ENCODE measurements at places on chromosomes 16 and 17.

- no peaks in the 10 kb centered on the region for H3K4me1 ChIP-seq
- no peaks in the 10 kb centered on the region for H3K27me3 ChIP-seq
These were observed 85.0 kb downstream of the C17orf58 start for GRCh38 chr17:67911059-67911782.

GRCh38 chr17:46176975-46177374 lies 16.3 kb downstream of the KANSL1 start:
- DNase-seq: no peak
- no peak overlapping the region for H3K4me3 ChIP-seq

DNA sequence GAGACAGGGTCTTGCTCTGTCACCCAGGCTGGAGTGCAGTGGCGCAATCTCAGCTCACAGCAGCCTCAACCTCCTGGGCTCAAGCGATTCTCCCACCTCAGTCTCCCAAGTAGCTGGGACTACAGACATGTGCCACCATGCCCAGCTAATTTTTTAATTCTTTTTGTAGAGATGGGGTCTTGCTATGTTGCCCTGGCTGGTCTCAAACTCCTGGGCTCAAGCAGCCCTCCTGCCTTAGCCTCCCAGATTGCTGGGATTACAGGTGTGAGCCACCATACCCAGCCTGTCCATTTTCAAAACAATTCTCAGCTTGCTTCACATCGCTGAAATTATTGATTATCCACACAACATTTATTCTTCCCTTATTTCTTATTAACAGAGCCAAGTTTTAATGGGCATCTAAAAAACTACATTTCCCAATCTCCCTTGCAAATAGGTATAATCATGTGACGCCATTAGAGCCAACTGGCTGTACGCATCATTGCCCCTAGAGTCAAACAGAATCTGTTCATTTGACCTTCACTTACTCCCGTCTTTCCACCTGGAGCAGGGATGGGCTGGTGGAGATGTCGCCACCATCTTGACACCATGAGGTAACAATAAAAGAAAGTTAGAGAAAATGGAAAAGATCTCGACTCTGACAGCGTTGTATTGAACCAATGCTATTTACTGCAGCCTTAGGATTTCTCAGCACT lies 148.0 kb upstream of the FOXF1 start:
- DNase-seq: no peak
- H3K4me1 ChIP-seq: no peaks in the 10 kb centered on the region
- H3K27ac ChIP-seq: no peak overlapping the region
- H3K36me3 ChIP-seq: no peaks in the 10 kb centered on the region
- H3K27me3 ChIP-seq: no peaks in the 10 kb centered on the region

DNA sequence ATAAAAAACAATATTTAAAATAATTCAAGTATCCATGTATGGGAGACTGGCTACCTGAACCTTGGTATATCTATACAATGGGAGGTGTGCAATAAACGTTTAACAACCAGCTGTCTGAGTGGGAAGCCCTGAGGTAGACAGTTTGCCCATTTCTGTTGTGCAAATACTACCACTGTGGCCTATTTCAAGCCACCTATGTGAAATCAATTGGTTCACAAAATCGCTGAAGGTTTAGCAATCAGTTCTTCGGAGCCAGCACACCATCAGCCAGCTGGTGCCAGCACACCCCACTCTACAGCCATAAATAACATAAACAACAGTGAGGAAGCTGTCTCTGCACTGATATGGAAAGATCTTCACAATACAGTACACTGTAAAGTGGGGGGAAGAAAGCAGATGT lies 46.7 kb upstream of the KDM8 start:
- H3K4me3 ChIP-seq: no peak overlapping the region
- H3K36me3 ChIP-seq: no peaks in the 10 kb centered on the region
- no peak for DNase-seq
- H3K4me1 ChIP-seq: no peaks in the 10 kb centered on the region

- H3K4me3 ChIP-seq: no peak overlapping the region
- DNase-seq: no peak
- H3K36me3 ChIP-seq: no peaks in the 10 kb centered on the region
- no peaks in the 10 kb centered on the region for H3K27me3 ChIP-seq
These were observed 78.3 kb downstream of the RPA1 start for GRCh38 chr17:1907909-1908698.

DNA sequence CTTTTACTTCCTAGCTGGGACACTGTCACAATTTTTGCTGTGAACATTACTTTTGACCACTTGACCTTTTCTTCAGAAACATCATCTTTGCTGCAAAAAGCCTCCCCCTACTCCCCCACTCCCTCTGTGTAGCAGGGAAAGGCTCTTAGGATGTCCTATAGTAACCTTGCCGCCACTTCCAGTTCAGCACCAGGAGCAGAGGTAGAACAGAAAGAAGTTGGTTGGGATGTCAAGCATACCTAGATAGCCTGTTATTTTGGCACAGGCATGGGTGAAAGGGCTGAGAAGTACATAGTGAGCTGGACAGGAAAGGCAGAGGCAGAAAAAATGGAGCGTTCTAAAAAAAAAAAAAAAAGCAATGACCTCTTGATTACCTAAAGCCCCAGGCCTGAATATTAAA lies 31.3 kb downstream of the SMIM36 start:
- no peak for DNase-seq
- H3K27ac ChIP-seq: no peak overlapping the region
- no peak overlapping the region for H3K4me3 ChIP-seq

GRCh38 chr17:75133001-75133400 lies 1.5 kb upstream of the NT5C start:
- H3K4me1 ChIP-seq: peaks cover 19% of the 10 kb centered on the region
- DNase-seq: no peak
- no peaks in the 10 kb centered on the region for H3K27me3 ChIP-seq

All from Caco-2 (cell line).